Stimulated activated CD8-positive, alpha-beta memory T cell treated with anti-CD3 and anti-CD28 coated beads, Interleukin-7, amount 100 ng/mL, for 48 hours (primary cell): ENCODE measurements at places on chromosomes 12 and 14.

DNA sequence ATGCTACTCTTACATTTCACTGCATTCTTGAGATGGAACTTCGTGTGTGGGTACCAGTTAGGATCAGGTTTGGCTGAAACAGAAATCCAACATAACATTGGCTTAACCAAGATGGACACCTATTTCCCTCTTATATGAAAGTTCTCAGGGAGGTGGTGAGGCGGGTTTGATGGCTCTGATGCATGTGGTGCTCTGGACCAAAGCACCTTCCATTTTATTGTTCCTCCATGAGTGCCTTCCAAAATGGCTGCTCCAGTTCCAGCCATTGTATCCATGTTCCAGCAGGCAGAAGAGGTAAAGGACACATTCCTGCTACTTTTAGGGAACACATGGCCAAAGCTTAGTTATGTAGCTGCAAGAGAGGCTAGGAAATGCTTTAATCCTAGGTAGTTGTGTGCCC is 29.6 kb downstream of the BRI3BP start:
- no peak for DNase-seq

GRCh38 chr12:47604221-47604873 is 101.5 kb downstream of the RPAP3 start:
- DNase-seq = no peak

DNA sequence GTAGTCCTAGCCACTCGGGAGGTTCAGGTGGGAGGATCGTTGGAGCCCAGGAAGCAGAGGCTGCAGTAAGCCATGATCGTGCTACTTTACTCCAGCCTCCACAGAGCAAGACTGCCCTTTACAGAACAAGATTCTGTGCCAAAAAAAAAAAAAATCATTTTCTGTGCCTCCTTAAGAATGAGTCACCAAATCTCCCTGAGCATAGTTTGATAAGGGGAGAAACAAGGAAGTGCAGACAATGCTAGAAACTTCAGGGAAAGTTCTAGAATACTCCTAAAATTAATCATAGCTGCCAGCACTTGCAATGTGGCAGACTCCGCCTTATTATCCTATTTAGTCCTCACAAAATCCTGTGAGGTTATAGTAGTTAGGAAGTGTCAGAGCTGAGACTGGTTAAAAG is 74.5 kb downstream of the KCNK10 start:
- DNase-seq = no peak

DNA sequence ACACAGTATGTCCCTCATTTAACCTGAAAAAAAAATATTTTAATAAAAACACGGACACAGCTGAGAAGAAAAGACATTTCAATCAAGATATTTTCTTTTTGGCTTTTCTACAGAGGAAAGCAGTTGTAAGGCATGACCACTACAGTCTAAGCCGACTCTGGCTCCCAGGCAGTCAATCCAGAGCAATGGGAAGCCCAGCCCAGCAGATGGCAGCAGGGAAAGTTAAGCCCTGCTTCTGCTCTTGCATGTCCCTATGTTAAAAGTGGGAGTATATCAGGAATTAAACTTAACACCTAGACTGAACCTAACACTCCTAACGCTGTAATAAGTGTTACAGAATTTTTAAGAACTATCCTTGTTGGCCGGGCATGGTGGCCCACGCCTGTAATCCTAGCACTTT is 19.5 kb upstream of the HAL start:
- DNase-seq = no peak

GRCh38 chr12:74489543-74489942 is 48.1 kb upstream of the ATXN7L3B start:
- DNase-seq = no peak

- no peak for DNase-seq
These were observed 50.9 kb downstream of the KCNA5 start for GRCh38 chr12:5094551-5094950.

GRCh38 chr14:38238878-38239277 is 17.0 kb downstream of the CLEC14A start:
- no peak for DNase-seq

DNA sequence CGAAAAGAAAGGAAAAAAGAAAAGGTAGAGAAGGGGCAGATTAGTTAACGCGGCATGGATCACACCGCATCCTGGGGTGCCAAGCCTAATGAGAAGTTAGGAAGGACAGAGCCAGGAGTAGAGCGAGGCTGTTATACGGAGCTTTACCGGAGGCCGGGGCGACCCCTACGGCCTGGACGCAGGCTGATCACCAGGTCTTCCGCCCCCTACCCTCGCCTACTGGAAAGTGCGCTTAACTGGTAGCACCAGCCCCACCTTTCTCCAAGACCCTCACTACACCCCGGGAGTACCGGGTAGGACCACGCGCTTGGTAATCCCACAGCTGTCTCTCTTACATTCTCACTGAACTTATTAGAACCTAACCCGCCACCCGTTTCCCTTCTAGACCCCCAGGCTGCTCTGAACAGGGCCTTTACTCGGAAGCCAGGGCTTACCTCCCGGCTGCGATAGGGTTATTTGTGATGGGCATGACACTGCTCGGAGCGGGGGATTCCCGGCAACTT is 33.8 kb downstream of the WBP11 start:
- no peak for DNase-seq

DNA sequence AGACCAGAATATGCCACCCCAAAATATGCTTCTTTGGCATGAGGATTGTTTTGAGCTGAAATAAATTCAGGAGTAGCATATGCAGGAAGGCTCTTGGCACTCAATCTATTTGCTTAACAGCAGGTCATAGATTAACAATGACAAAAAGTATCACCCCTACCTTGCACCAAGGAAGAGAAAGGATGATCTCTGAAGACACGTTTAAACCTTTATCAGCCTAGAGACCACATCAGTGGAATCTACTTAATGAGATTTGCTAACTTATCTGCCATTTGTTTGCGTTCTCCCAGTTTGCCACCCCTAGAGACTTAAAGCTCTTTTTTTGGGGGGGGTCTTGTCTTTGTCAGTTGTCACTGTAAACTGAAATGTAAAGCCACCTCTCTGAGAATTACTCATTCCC is 1278.7 kb upstream of the USP15 start:
- DNase-seq = no peak

- no peak for DNase-seq
These were observed 165.7 kb downstream of the BMP4 start for GRCh38 chr14:53790731-53791500.

GRCh38 chr12:47884501-47884900 is 20.3 kb downstream of the VDR start:
- DNase-seq = no peak

GRCh38 chr12:82411546-82412230 is 53.4 kb downstream of the METTL25 start:
- DNase-seq = no peak

DNA sequence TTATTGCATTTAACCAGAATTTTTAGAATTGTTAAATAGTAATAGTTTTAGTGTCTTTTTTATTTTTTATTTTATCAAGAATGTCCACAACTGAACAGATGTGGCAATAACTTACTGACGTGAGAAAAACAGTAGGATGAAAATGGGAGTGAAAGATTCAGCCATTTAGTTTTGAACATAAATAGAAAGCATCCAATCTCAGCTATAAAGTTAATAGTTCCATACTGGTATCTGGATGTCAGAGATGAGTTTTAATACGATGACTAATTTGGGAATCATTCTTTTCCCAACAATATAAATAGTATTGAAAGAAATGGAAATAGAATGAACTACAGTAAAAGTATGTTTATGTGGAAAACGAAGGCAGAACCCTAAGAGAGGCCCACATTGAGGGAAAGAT is 159.4 kb downstream of the EPS8 start:
- no peak for DNase-seq

- no peak for DNase-seq
These were observed 93.2 kb downstream of the FBXO33 start for GRCh38 chr14:39339003-39339402.

- no peak for DNase-seq
These were observed 17.1 kb upstream of the OR4K17 start for GRCh38 chr14:20093442-20093841.

GRCh38 chr14:99737956-99738667 is 54.0 kb downstream of the CYP46A1 start:
- DNase-seq = no peak

GRCh38 chr14:80017795-80018194 is 193.5 kb downstream of the DIO2 start:
- DNase-seq = no peak

- no peak for DNase-seq
These were observed 77.4 kb downstream of the LLPH start for GRCh38 chr12:66052988-66053615.

- DNase-seq = no peak
These were observed 14.6 kb upstream of the EIF2B2 start for GRCh38 chr14:74988131-74988530.

- no peak for DNase-seq
These were observed 78.5 kb upstream of the ZFP36L1 start for GRCh38 chr14:68871392-68871791.

DNA sequence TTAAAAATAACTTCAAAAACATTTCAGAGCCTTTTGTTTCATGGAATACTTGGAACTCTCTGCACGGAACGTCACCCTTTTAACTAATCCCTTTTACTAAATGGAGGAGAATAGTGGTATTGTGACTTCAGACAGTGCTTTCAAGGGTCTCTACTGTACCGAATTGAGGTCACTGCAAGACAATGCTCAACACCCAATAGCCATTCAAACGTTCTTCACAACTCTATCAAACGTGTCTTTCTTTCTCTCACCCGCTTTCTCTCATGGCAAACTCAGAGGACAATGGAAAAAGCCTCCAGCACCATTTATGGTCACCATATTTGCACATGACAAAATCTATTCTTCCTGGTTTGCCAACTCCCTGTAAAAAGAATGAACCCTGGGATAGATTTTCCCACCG is 132.1 kb upstream of the SOX5 start:
- no peak for DNase-seq

DNA sequence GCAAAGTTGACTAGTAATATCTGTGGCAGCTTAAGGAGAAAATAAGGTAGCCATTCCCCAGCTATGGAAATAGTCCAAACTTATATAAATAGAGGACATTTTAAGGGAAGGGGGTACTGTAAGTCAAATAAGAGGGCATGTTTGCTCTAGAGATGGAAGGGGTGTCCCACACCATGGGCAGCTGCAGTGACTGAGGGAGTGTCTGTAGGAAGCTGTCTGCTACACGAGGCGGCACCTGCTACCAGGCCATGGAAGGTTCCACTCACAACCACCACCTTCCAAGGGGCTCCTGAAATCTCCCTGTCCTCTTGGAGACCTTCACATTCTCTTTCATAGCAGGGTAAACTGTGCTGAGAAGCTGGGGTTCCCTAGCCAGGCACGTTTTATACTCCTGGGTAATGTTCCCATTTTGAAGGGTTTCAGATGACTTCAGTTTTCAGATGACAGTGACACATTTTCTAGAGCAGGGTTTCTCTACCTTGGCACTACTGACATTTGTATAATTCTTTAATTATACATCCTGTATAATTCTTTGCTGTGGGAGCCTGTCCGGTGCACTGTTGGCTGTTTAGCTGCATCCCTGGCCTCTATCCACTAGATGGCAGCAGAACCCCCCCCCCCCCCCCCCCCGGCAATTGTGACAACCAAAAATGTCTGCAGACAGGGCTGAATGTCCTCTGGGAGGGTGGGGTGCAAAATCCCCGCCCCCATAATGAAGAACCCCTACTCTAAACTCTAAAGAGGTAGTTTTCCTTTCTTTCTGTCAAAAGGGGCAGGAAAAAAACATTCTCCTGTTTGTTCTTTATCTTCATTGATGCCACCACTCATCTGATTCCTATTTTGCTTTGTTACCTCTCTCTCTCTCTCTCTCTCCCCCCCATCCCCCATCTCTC is 11.6 kb upstream of the SMCO2 start:
- DNase-seq = no peak

GRCh38 chr12:65892841-65893251 is 68.6 kb downstream of the HMGA2 start:
- no peak for DNase-seq

- DNase-seq = peak; percentile 11
These were observed 1.1 kb downstream of the ATXN2 start for GRCh38 chr12:111597831-111598636.

- DNase-seq = no peak
These were observed 26.0 kb downstream of the VEZT start for GRCh38 chr12:95243497-95244183.

DNA sequence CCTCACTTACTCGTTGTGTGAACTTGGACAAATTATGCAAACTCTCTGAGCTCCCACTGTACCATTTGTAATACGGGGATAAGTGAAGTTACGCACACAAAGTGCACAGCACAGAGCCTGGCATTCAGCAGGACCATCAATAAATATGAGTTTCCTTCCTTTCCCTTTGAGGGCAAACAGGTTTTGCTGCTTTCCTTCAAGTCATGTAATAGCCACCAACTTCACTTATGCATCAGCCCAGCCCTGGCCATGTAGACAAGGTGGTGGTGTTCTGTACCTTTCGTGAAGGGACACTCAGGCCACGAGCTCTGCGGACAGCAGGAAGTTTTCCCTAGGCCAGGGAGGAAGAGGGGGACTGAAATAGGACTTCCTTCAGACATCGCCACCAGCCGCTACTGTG is 272.7 kb downstream of the CACNA1C start:
- DNase-seq = no peak
